ENCODE measurements at places on chromosomes 13 and 19.

DNA sequence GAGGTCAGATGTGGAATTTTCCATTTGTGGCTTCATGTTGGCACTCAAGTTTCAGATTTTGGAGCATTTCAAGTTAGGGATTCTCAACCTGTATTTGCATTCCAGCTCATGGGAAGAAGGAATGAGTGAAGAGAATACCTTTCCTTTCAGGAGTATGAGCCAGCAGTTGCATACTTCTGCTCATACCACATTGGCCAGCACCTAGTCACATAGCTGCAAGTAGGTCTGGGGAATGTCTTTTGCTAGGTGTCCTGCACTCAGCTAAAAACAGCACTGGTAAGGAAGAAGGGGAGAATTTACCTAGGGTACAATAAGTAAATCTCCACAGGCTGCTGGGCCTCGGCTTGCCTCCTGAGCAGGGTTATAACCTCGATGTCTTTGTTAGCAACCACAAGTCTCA is 24.6 kb upstream of the ATP8A2 start:
- DNase-seq: no peak

- no peak for DNase-seq
These were observed 3.6 kb downstream of the LTBP4 start for GRCh38 chr19:40604647-40605215.

- DNase-seq: no peak
These were observed 214.0 kb upstream of the HTR2A start for GRCh38 chr13:47110833-47111240.

DNA sequence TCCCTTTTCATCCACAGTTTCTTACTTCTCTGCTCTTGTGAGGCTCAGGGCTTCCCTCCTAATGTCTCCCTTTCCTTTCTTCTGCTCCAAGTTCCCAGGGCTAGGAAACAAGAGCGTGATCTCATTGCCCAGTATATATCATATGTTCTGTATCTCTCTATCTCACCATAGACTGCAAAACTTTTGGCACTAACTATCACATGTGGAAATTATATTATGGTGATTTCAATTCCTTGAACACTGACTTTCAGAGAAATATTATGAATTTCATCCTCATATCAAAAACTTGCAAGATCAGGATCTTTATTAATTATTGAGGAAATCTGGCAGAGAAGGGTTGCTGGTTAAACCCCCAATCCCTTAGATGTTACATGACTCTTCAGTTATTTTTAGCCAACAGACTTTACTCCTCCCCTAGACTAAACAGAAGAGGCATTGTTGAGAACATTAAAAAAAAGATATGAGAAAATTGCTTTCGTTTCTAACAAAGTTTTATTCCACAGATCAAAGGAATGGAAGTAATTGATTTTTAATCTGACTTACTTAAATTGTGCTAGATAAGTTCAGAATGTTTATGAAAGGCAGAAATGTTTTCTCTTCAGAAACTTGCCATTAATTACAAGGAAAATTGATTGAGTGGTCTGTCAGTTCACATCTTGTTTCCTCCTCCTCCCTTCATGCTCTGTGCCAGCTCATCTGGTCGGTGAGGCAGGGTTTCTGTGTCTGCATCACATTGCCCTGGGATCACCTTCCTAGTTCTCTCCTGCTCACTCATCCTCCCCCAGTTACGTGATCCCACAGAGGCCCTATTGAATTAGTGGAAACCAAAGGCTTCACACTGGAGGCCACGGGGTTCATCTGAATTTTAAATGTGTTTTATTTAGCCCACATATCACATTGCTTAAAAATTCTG is 378.5 kb downstream of the LMO7 start:
- DNase-seq: no peak

GRCh38 chr19:11066326-11066725 is 22.9 kb upstream of the LDLR start:
- no peak for DNase-seq

DNA sequence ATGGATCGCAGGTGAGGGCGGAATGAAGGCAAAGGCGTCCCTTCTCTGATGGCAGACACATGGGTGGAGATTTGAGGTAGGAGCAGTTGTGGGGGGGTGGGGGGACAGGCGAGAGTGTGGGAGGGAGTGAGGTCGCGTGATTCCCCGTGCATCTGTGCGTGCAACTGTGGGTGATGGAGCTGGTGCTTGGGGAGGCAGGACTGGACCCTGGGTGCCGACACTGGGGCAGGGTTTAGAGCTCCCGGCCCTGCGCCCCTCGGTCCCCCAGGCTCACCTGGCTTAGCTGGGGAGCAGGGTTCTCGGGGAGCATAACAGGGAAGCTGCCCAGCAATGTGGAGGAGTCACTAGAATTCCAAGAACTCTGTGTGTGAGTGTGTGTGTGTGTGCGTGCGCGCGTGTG is 3.4 kb downstream of the TMPRSS9 start:
- no peak for DNase-seq

- no peak for DNase-seq
These were observed 297.1 kb downstream of the KLF12 start for GRCh38 chr13:73837147-73837546.

DNA sequence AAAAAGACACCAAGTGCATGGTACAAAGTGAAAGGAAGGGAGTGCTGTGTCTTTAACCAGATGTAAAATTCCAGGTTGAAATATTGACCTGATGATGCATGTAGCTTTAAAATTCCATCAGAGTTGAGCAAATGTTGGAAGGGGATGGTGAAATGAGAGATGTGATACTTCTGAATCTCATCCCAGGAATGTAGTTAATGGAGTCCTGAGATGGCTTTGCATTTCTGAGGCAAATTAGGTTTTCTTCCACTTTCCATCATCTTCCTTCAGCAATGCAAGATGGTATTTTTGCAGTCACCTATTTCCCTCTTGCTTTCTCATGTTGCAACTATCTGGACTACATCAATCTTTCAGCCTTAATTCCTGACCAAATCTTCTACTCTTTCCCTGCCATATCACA is 194.1 kb upstream of the MIR17HG start:
- no peak for DNase-seq

- no peak for DNase-seq
These were observed 536.4 kb downstream of the IRS2 start for GRCh38 chr13:109249780-109250528.

- peak; percentile 72 for DNase-seq
These were observed 643.1 kb upstream of the ARGLU1 start for GRCh38 chr13:107211073-107211472.

DNA sequence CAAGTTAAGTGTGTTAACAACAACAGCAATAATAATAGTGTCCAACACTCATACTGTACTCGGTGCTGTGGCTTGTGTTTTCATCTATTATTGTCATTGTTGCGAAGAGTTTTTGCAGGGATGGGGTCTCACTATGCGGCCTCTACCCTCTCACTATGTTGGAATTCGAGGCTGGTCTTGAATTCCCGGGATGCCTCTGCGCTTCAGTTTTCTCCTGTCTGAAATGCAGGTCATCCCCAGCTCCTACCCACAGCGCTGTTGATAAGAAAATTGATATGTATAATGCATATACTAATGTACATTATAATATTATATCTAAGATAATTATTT is 4.9 kb upstream of the SBK3 start:
- DNase-seq: no peak

DNA sequence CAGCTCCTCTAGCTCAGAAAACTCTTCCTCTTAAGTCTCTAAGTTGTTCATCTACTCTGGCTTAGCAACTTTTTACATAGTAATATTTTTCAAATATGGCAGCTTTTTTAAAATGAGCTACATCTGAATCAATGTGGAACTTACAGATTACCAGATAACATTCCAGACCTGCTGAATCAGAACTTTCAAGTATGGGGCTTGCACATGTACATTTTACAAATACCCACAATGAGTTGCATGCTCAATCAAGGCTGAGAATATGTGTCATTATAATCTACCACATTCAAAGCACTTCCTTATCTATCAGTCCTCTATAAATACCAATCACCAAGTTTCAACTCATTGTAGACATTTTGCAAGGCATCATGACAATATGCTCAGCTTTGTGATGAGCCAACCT is 383.1 kb downstream of the FGF14 start:
- DNase-seq: no peak

- DNase-seq: no peak
These were observed 774.8 kb downstream of the GPC5 start for GRCh38 chr13:92173254-92173653.

DNA sequence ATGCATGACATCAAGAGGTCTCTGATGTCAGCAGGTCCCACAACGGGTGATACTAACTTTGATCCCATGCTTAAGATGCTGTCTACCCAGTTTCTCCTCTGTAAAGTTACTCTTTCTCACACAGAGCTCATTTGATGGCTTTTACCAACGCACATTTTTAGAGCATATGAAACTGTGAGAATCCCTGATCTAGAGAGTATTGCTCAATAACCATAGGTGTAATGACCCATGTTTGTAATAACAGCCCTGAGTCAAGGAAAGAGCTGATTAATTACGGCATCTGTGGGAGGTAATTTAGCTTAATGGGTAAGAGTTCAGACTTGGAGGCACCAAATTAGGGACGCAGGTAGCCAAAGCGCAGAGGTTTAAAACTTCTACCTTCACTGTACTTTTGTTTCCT is 18.0 kb upstream of the IZUMO2 start:
- no peak for DNase-seq

DNA sequence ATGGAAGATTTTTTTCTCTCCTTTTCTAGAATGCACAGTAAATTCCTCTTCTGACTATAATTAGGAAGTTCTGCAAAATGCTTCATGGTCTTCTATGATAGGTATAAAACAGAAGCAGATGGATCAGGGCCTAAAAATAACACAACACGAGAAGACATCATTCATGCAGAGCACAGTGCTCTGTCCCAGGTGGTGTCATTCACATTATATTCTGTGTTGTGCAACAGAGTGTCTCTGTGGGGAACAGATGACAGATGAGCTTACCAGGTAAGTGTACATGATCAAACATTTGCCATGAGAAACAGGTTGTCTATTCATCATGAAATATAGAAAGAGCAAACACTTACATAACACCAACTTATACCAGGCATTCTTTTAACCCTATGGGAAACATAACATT is 288.3 kb downstream of the KCTD12 start:
- DNase-seq: no peak

DNA sequence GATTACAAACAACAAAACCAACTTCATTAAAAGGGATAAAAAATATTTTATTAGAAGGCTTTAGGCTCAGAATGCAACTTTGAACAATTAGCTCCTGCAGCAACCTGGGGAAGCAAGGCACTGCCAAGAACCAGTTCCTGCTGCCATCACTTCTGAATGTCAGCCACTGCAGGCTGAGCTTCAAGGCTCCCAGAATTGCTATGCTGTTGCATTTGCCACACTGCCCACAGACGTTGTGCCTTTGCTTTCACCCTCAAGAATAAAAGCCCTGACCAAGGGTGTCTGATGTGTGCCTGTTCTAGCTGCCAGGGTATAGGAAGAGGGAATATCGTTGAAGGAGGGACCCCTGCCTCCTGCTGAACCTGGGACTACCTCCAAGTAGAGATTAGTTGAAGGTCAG is 238.4 kb downstream of the ITGBL1 start:
- DNase-seq: no peak

DNA sequence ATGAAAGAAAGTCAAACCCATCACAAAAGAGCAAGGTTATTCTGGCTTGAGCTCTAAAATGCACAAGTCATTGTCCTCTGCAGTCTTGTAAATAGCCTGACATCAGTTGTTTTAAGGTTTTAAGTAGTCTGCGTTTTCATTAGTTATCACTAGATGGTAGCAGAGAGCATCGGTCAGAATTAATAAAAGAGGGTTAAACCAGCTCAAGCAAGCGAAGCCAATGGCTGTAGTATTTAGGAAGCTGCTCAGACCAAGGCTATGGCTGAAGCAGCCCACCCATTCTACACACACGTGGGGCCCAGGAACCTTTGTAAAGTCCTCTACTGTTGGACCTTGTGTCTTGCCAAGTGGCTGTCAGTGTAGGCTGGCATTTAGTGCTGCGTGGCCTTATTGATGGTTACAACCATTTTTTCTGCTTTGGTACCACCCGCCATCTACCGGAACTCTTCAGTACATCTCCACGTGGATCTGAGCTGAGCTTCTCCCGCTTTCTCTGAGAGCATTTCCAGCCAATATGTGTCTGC is 13.3 kb upstream of the ZNF57 start:
- no peak for DNase-seq

GRCh38 chr13:52169839-52170238 is 10.4 kb upstream of the NEK3 start:
- DNase-seq: no peak

DNA sequence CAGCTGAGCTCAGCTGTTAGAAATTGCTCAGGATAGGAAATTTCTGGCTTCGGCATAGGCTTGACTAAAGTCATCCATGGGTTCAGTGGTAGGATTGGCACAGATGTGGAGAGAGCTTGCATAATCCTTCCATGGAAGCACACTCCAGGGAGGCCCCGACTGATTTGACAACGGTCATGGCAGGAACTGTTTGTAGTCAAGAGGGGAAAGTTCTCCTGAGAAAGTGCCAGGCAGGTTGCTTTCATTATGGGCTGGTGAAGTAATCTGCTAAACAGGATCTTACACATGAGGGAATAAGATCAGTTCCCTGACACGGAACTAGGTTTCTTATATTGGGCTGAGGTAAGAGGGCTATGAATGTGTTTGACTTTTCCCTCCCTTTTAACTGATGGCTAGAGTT is 120.1 kb downstream of the RGCC start:
- DNase-seq: peak; percentile 46

GRCh38 chr19:44866664-44867063 is 20.6 kb downstream of the NECTIN2 start:
- DNase-seq: no peak

GRCh38 chr19:46346821-46347571 is at the start of gene PPP5C:
TSS of gene PPP5C (plus strand) at chr19:46347087. CDS start at chr19:46347097, 10 bp downstream.
- peak; percentile 96 for DNase-seq

GRCh38 chr13:24271231-24271600 is 38.2 kb upstream of the C1QTNF9 start:
- no peak for DNase-seq

DNA sequence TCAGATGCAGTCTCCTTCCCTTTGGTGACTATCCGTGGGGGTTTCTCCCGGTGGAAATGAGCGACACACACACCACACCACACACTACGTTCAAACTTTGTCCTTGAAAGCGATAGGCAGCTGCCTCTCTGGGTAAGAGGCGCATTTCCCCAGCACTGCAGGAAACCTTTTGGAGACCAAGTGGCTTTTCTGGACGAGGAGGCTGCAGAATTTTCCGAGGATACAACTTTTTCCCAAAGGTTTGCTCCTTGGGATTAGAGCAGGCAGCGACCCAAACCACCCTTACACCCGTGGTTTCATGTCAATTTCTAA is 38.2 kb upstream of the FLT1 start:
- no peak for DNase-seq

DNA sequence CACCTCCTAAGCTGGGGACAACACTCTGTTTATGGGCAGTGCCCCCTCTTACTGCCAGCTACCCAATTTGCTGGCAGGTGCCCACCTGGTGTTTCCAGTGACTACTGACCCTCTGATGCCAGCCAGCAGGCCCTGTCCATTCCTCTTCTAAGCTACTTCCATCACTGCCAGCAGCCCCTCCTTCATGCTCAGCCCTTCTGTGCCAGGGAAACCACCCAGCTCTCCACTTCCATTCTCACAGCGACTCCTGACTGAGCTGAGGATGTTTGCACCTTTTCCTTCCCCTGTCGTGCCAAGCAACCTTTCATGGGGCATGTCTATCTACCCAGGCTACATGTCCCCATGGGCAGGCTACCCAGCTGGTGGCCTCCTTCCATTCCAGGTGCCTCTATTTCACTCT is 24.0 kb upstream of the ZNF492 start:
- no peak for DNase-seq

Measured in left ventricle myocardium superior (tissue), 1 donor.